A549 (cell line): ENCODE measurements at places on chromosomes 1 and 21.
A peak's percentile ranks its signal among the peaks of the same experiment; 100 is the strongest.

DNA sequence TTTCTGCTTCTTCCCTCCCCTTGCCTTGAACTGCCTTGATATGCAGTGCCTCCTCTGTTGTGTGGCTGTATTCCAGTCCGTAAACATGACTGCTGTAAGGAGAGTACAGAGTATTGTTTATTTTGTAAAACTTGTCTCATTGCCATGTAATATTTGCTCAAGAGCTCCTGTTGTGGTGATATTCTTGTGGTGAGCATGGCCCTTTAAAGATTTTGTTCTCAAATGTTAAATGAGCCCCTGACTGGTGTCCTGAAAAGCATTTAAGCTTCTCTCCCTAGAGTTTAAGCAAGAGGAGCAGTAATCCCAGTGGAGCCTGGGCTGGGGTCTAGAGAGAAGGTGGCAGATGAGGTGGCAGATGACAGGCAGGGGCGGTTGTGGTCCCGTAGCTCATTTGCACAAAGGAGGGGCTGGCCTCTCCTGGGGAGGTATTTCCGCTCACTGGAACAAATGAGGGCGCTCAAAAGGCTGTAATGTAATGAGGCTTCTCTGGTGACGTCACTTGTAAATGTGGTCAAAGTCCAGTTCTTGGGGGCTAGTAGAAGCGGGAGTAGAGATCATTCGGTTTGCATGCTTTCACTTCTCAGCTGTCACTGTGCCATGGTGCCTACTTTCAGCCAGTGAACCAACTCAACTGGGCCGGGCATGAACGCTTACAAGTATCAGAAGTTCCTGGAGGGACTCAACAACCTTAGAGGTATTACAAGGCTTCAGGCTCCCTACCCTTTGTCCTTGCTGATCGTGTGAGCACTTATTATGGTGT lies 46.0 kb upstream of the MACF1 start:
- DNase-seq, result peak; percentile 85

- no peak for DNase-seq
These were observed 34.9 kb downstream of the WDR3 start for GRCh38 chr1:117964290-117965038.

GRCh38 chr1:64243757-64244080 lies 40.3 kb downstream of the UBE2U start:
- no peak for DNase-seq

- DNase-seq, result no peak
These were observed 29.4 kb upstream of the CSF3R start for GRCh38 chr1:36511804-36512798.

GRCh38 chr21:44989537-44989886 lies 49.7 kb downstream of the SLX9 start:
- DNase-seq, result no peak

GRCh38 chr1:112673592-112674439 lies 643 bp upstream of the MOV10 start:
- DNase-seq, result peak; percentile 14

DNA sequence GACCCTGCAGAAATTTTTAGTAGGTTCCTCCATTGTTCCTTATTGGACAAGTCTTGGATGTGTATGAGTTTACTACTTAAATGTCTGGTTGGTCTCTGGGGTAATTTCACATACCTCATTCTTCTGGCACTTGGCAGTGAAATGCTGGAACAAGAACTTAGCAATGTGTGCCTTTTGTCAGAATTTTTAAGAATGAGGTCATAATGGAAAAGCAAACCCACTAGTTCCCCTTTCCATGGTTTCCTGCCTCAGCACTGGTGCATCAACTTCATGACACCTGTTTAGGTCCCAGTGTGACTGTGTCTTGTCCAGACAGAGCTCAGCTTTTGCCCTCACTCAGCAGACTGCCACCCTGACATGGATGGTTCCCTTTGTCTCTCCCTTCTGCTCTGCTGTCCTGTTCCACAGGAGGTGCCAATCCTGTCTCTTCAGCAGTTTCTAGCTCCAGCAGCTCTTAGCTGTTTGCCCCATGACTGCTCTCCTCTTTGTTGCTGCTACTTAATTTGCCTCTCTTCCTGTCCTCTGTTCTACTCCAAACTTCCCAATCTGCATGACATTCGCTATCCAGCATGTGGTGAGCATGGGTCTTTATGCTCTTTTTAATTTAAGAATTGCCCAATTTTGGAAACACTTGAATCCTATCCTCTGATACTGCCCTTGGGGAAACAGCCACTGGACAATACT lies 135.6 kb downstream of the CYYR1 start:
- DNase-seq, result no peak

DNA sequence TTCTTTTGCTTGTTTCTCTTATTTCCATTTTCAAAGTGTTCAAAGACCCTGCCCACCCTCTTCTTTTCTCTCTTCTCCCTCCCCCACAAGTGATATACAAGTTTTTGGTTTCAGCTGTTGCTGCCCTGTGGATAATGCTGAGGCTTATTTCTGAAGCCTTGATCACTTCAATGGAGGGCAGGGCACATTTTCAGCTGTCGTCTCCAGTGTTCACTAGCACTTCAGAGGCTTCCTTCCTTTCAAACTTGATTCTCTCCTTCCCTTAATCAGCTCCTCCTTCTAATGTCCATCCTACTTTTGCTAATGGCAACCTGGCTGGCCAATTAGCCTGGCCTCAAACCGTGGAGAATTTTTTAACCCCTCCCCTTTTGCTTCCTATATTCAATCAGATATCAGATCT lies 435.7 kb upstream of the RUNX1 start:
- no peak for DNase-seq

- no peak for DNase-seq
These were observed 4.3 kb upstream of the BCAR3 start for GRCh38 chr1:93685918-93686317.

- no peak for DNase-seq
These were observed 39.0 kb downstream of the ST7L start for GRCh38 chr1:112579801-112580510.

- no peak for DNase-seq
These were observed 841 bp downstream of the POFUT2 start for GRCh38 chr21:45286671-45287437.

DNA sequence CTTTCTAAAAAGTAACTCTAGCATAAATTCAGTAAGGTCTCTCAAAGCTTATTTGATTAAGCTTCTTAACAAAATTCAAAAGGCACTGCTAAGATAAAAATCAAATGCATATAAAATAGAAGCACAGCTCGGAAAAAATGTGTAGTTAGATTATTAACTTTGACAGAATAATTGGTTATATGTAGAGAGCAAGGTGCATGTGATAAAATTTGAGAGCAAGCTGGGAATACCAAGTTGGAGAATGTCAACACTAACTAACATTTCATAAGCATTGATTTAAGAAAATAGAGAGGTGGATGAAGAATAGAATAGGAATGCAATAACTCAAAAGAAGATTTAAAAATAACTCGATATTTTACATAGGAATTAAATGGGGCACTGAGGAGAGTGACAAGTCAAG lies 204.5 kb upstream of the GREM2 start:
- no peak for DNase-seq

GRCh38 chr21:45432575-45433255 lies 27.8 kb downstream of the COL18A1 start:
- no peak for DNase-seq

DNA sequence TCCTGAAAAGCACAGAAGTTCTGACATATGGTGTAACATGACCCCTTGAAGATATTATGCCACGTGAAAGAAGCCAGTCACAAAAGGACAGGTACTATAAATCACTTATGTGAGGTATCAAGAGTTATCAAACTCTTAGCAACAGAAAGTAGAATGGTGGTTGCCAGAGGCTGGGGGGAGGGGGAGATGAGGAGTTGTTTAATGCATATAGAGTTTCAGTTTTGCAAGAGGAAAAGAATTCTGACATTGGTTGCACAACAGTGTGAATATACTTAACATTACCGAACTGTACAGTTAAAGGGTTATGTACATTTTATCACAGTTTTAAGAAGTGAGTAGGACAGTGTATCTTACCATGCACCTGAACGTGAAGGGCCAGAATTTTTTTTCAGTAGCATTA lies 80.0 kb downstream of the USP25 start:
- DNase-seq, result no peak

GRCh38 chr1:237875291-237875690 lies 15.4 kb downstream of the ZP4 start:
- no peak for DNase-seq

- peak; percentile 55 for DNase-seq
These were observed 67.9 kb upstream of the EFHD2 start for GRCh38 chr1:15341634-15342407.

GRCh38 chr1:20184997-20185833 lies 681 bp upstream of the UBXN10 start:
- no peak for DNase-seq

DNA sequence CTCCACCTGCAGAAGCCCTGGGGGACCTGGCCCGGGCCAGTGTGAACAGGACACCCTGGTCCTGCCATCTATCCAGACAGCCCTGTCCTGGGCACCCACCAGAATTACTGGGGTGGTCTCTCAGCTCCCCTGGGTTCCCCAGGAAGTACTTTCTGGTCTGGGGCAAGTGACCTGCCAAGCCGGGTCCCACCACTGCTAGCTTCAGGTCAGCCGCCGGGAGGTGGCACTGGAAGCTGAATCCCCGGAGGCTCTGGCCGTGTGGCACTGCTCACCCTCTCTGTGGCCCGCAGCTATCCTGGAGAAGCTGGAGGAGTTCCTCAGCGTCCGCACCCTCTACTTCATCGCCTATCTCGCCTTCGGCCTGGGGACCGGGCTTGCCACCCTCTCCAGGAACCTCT lies 21.3 kb downstream of the SLC45A1 start:
- no peak for DNase-seq

- no peak for DNase-seq
These were observed 48.3 kb downstream of the SEC16B start for GRCh38 chr1:177921590-177921989.

DNA sequence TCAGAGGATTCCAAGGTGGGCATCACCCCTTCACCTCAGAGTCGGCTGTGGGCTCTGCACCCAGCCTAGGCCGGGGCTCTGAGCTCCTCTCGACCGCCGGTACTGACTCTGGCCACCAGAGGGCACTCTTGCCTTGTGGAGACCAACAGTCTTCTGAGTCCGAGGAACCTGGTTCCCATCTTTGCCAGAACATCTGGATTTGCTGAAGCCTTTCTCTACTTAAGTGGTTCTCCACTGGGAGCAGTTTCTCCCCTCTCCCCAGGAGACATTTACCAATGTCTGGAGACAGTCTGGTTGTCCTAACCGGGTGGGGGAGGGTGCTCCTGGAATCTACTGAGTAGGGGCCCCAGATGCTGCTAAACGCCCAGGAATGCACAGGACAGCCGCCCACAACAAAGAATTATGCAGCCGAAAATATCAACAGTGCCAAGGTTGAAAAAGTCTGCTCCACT lies 9.4 kb downstream of the ETV3L start:
- DNase-seq, result peak; percentile 85

GRCh38 chr1:7447093-7447492 lies 324.0 kb upstream of the VAMP3 start:
- DNase-seq, result no peak

DNA sequence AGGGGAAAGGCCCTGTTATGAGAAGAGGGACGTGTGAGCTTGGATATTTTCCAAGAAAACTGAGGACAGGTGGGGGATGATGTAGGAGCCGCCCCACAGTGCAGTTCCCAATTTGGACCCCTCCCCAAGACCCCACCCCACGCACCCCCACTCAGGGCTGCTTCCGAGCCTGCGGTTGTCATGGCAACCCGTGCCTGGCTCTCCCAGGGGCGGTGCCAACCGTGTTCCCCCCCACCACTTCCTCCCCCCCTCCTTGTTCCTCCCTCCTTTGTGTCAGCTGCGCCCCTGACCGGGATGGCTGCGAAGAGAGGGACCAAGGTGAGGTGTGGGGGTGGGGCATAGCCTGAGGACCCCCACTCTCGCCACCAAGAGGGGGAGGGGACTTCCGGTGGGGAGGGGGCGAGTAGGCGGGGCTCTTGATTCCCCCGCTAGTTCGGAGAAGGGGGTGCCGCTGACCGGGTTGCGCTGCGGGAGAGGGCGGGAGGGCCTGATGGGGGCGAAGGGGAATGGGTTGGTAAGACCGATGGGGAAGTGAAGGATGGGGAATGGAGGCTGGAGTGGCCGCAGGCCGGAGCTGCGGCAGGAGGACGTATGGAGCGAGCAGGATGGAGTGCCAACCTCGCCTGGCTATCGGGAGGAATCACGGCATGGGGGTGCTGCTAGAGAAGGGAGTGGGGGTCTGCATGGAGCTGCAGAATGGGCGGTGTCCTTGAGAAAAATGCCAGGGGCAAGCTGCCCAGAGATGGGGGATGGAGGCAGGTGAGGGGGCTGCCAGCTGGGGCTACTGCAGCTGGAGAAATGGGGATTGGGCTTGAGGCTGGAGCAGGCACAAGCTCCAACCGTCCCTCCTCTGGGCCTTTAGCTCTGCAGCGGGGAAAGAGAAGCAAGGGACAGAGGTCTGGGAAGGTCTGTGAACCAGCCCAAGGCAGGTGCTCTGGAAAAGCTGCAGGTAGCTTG lies 953 bp downstream of the TRIM46 start:
- no peak for DNase-seq

DNA sequence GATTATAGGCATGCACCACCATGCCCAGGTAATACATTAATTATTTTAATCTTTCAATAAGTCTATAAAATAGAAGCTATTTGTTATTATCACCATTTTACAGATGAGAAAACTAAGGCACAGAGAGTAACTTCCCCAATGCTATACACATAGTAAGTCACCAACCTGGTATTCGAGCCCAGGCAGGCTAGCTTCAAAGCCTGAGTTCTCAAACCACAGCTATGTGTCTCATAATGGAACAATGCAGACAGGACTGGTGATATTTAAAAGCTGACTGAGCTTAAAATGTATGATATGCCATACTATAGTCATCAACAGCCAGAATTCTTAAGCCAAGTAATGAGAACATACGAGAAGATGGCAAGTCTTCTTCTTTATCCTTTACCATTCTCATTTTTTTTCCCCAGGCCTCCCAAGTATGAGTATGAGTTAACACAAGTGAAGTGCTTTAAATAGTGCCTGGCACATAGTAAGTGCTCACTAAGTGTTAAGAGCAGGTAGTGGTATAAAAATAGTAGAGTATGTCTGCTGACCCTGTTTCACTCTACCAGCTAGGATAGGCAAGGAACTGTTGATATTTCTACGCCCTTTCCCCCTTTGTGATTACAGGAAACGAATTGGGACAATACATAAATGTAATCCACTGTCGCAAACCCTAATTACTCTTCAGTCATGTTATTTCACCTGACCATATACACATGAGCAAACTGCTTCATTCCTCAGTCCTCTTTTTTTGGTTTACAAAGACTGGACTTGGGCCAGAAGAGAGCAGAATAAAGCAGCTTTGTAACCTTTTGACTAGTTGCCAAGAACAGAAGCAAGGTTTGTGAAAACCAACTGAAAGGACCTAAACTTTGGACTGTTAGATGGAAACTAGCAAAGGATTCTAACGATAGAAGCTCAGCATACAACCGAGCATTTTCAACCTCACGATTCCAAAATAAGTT lies 9.5 kb downstream of the EYA3 start:
- no peak for DNase-seq

GRCh38 chr1:158146165-158146564 lies 34.5 kb upstream of the CD1D start:
- DNase-seq, result no peak
